ENCODE measurements at places on chromosomes 16 and 17. TPM values are rescaled to one million over a fixed set of nuclear protein-coding genes. Genes with fewer than 3 reads are reported as not detected.

DNA sequence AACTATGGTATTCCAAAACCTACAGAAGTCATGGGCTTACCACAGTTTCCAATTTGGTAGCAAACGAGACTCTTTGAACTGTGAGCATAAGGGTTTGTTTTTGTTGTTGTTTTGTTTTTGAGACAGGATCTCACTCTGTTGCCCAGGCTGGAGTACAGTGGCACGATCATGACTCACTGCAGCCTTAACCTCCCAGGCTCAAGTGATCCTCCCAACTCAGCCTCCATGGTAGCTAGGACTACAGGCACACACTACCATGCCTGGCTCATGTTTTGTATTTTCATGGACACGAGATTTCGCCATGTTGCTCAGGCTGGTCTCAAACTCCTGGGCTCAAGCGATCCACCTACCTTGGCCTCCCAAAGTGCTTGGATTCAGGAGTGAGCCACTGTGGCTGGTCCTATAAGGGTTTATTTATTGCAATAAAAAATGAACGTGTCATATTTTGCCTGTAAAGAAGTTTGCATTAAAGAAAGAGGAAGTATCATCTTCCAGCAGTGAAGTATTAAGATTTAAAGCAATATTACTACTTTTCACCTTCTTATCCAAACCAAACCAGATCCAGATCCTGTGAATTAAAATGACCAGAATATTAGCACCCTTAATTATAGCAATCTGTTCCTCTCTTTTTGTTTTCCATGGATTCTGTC, 37.2 kb downstream of the KCNJ2 start:
- no peak for DNase-seq

DNA sequence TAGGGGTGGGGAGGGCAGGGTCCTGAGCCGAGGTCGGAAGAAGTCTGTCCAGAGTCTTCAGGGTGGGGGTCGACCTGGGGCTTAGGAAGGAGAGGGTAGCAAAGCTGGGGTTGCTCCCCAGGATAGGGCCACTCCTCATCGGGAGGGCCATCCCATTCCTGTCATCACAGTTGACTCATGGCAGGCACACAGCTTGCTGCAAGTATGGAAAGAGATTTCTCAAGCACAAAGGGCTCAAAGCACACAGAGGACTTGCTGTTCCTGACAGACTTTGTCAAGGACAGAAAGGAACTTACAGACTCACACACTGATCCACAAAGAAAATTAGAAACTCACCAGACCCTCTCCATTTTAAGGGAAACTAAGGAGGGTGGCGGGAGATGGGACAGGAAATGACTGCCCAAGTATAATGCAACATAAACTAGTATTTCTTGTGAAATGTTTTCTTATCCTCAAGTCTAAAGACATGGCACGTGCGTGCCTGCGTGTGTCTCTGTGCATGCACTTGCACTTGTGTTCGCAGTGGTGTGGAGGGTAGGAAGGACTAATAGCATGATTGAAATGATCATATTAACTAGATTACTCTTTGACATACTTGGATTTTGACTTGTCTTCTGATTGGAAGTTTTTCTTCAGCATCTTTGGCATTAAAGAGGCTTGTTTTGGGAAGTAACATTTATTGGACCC, 2.4 kb downstream of the AOC2 start:
- DNase-seq: no peak

DNA sequence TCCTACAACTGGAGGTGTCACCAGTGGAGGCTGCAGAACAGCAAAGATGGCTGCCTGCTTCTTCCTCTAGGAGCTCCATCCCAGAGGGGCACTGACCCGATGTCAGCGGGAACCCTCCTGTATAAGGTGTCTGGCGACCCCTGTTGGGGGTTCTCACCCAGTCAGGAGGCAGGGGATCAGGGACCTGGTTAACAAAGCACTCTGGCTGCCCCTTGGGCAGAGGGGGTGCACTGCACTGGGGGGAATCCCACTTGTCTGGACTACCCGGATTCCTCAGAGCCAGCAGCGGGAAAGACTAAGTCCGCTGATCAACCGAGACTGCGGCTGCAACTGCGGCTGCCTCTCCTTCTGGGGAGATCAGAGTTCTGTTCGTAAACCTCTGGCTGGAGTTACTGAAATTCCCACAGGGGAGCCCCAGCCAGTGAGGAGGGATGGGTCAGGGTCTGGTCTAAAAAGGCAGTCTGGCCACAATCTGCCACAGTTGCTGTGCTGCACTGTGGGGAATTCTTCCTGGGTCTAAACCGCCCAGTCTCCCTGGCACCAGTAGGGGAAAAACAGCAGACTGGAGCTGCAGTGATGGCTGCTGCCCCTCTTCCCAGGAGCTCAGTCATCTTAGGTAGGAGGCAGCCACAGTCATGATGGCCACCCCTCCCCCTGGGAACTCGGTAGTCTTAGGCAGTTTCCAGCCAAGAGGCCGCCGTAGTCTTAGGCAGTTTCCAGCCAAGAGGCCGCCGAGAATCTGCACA, 213.4 kb downstream of the CYB561 start:
- no peak for DNase-seq

The VTN gene
- polyA plus RNA-seq: 9.2 TPM

DNA sequence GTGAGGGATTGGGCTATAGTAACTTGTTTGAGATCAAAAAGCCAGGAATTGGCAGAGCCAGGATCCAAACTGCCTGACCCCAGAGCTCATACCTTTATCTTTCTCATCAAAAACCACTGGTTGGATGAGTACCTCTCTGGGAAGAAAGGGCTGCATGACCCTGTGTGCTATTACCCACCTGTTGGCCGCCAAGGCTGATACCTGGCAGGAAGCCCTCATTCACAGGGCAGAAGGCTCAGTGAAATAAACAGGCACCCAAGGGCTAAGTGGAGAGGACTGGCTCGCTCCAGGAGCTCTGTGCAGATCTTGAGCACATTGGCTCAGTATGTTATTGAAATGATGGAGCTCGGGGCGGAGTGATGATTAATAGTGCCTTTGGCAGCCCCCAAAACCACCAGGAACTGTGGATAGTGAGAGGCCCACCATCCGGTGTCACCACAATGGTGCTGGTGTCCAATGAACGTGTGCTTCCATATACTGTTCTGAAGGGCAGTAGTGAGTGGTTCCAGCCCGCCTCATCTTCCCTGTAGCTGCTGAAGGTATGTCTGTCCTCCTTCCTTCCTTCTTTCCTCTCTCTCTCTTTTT, 197.6 kb downstream of the MSI2 start:
- DNase-seq: no peak

- no peak for DNase-seq
These were observed 6.8 kb downstream of the ACD start for GRCh38 chr16:67653128-67653788.

- no peak for DNase-seq
These were observed 17.9 kb downstream of the CASKIN1 start for GRCh38 chr16:2178321-2179106.

- no peak for DNase-seq
These were observed 2.2 kb downstream of the HOXB2 start for GRCh38 chr17:48542698-48543106.

- no peak for DNase-seq
These were observed 5.7 kb upstream of the SPNS2 start for GRCh38 chr17:4492721-4493561.

The GINS2 gene
- polyA plus RNA-seq: 18.0 TPM

The OR2C1 gene
- polyA plus RNA-seq: 0.66 TPM

GRCh38 chr16:84567286-84567962, 50.5 kb downstream of the COTL1 start:
- no peak for DNase-seq

The MYH3 gene
- 2.6 TPM for polyA plus RNA-seq

The SKAP1 gene
- 13.6 TPM for polyA plus RNA-seq

DNA sequence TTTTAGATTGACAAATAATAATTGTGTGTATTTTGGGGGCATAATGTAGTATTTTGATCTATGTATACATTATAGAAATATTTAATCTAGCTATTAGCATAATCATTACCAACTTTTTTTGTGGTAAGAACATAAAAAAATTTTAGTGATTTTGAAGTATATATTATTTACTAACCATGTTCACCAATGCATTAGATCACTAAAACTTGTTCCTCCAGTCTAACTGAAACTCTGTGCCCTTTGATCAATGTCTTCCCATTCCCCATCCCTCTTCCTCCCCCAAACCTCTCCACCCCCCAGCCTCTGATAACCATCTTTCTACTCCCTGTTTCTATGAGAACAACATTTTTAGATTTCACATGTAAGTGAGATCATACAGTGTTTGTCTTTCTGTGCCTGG, 8.5 kb downstream of the EFCAB13 start:
- no peak for DNase-seq

DNA sequence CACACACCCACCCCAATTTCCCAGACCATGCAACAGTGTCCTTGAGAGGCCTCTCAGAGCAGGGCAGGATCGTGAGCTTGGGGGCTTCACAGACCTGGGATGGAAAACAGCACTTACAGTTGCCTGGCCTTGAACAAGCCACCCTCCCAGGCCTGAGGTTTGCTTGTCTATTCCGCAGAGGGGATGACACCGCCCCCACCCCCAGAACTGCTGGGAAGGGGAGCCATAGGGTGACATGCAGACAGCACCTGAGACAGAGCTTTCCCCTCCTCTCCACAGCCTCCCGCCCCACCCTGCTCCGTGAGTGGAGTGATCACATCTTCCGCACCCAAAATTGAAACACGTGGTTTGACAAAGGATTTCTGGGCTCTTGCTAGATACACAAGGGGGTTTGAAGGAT, 131.5 kb upstream of the TNRC6C start:
- DNase-seq: no peak

DNA sequence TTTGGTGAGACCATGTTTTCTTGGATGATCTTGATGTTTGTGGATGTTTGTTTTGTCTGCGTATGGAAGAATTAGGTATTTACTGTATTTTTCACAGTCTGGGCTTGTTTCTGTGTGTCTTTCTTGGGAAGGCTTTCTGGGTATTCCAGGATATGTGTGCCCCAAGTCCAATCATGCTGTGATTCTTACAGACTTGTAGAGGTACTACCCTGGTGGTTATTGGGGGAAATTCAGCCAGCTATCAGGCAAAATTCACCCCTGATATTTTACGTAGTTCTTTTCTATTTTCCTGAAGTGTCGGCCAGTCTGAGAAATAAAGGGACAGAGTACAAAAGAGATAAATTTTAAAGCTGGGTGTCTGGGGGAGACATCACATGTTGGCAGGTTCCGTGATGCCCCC, 33.4 kb upstream of the ARL4D start:
- no peak for DNase-seq
